Cardiac atrium fibroblast (primary cell): ENCODE measurements at places on chromosomes 12 and 14. TPM values are rescaled to one million over a fixed set of nuclear protein-coding genes. Genes with fewer than 3 reads are reported as not detected.

PLA2G1B gene
- not detected in 2 replicates for total RNA-seq

ACVR1B gene
- total RNA-seq = 18.2 and 20.7 TPM in 2 replicates

KRT5 gene
- not detected in 2 replicates for total RNA-seq

FGFR1OP2 gene
- 19.1 and 50.7 TPM in 2 replicates for total RNA-seq

VASH1 gene
- 15.2 and 17.3 TPM in 2 replicates for total RNA-seq

RDH12 gene
- not detected in 2 replicates for total RNA-seq

CD9 gene
- total RNA-seq = 99.1 and 133 TPM in 2 replicates

TAPBPL gene
- total RNA-seq = 12.6 and 19.3 TPM in 2 replicates

TBX5 gene
- 0.90 and 4.4 TPM in 2 replicates for total RNA-seq

FAM181A gene
- total RNA-seq = not detected in 2 replicates

AMN1 gene
- total RNA-seq = 9.2 and 10.7 TPM in 2 replicates

MAP1LC3B2 gene
- total RNA-seq = not detected in 2 replicates

PTCSC3 gene
- total RNA-seq = not detected in 2 replicates

KLRK1 gene
- not detected in 2 replicates for total RNA-seq

IL22 gene
- total RNA-seq = not detected in 2 replicates

GPRC5D gene
- total RNA-seq = not detected in 2 replicates

SPX gene
- total RNA-seq = 0.97 TPM in 1 of 2 replicates, not detected in the other

ABHD12B gene
- total RNA-seq = not detected in 2 replicates

PDZRN4 gene
- not detected in 2 replicates for total RNA-seq

PRH2 gene
- not detected in 2 replicates for total RNA-seq

SSPN gene
- 0.97 and 2.9 TPM in 2 replicates for total RNA-seq

ZDHHC22 gene
- not detected in 2 replicates for total RNA-seq

GPRC5A gene
- 20.3 and 20.9 TPM in 2 replicates for total RNA-seq

NANOG gene
- total RNA-seq = not detected in 2 replicates

NOXRED1 gene
- total RNA-seq = not detected in 2 replicates

CNTN1 gene
- not detected in 2 replicates for total RNA-seq

CLEC4D gene
- total RNA-seq = not detected in 2 replicates

INHBC gene
- total RNA-seq = not detected in 2 replicates

ATL1 gene
- total RNA-seq = 0.81 and 3.1 TPM in 2 replicates

LAG3 gene
- 0.16 TPM in 1 of 2 replicates, not detected in the other for total RNA-seq

MAGOHB gene
- total RNA-seq = 20.9 and 22.6 TPM in 2 replicates

SYNE3 gene
- total RNA-seq = 15.6 and 15.9 TPM in 2 replicates

PAX9 gene
- total RNA-seq = not detected in 2 replicates

RASSF9 gene
- total RNA-seq = 0.90 and 1.6 TPM in 2 replicates

NPAS3 gene
- 0.18 TPM in 1 of 2 replicates, not detected in the other for total RNA-seq

PIK3C2G gene
- total RNA-seq = not detected in 2 replicates

OASL gene
- not detected in 2 replicates for total RNA-seq

IL31 gene
- total RNA-seq = not detected in 2 replicates

PZP gene
- total RNA-seq = not detected in 2 replicates

RD3L gene
- not detected in 2 replicates for total RNA-seq

OTOGL gene
- 0.81 and 1.1 TPM in 2 replicates for total RNA-seq

STYK1 gene
- not detected in 2 replicates for total RNA-seq

DPY19L2 gene
- total RNA-seq = 0.36 and 0.81 TPM in 2 replicates

KLHL42 gene
- total RNA-seq = 10.7 and 12.5 TPM in 2 replicates

PTPRO gene
- total RNA-seq = 0.16 and 0.18 TPM in 2 replicates

MYBPC1 gene
- total RNA-seq = not detected in 2 replicates

ANKRD52 gene
- 28.3 and 41.0 TPM in 2 replicates for total RNA-seq

POU6F1 gene
- total RNA-seq = 1.4 and 1.5 TPM in 2 replicates

FGD4 gene
- 9.0 and 11.8 TPM in 2 replicates for total RNA-seq

LRRC10 gene
- total RNA-seq = not detected in 2 replicates

PIANP gene
- total RNA-seq = not detected in 2 replicates

PAPLN gene
- 7.1 and 7.6 TPM in 2 replicates for total RNA-seq
